ENCODE measurements at places on chromosomes 4 and X.

GRCh38 chrX:46704767-46705386 is 54.0 kb downstream of the SLC9A7 start:
- no peak for DNase-seq

- no peak for DNase-seq
These were observed 770 bp upstream of the TIGD2 start for GRCh38 chr4:89110541-89110985.

DNA sequence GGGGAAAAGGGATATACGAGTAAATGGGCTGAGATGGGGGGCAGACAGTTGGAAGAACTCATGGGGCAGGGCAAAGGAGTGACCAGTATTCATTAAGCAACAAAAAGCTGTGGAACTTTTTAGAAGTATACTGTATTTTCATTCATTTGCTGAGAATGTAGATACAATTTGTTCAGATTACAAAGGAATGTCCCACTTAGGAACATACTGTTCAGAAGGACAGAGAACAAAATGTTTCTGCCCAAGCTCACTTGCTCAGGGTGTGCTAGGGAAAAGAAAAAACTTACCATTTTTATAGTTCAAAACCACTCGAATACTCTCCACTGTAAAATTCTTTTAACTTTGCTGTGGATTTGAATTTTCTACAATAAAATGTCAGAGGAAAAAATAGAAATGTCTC is 135.2 kb upstream of the AFF2 start:
- DNase-seq = no peak

DNA sequence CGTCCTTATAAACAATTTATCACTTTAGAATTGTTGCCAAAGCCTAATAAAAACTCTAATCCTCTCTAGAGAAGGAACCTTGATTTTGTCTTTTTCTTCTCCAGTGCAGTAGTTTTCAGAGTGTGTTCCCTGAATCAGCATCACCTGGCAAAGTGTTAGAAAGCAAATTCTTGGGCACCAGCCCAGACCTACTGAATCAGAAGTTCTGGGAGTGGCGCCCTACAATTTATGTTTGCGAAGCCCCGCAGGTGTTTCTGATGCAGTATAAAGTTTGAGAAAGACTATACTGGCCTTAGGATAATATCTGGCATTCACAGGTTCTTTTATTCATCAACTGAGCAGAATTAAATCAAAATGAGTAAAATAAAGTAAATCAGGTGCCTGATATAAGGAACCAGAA is 645.8 kb upstream of the ATOH1 start:
- DNase-seq = no peak

- DNase-seq = no peak
These were observed 518.6 kb downstream of the RPA4 start for GRCh38 chrX:97402333-97402732.

DNA sequence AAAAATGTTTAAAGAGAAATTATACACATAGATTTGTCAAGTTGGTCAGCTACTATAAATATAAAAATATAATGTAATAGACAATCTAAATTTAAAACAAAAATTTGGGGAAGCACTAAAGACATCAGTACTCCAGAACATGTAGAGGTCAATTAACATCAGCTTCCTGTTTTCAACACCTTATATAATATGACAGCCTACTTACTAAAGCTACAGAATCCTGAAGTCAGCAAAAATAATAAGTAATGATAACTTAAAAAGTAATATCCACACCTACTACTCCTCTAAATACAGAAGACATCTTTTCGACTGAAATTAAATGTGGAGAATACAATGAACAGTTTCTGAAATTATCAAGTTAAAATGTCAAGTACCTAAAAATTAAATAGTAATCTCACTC is 118.6 kb downstream of the LRBA start:
- DNase-seq = no peak

GRCh38 chr4:13537011-13537831 is 7.1 kb downstream of the NKX3-2 start:
- DNase-seq = no peak

DNA sequence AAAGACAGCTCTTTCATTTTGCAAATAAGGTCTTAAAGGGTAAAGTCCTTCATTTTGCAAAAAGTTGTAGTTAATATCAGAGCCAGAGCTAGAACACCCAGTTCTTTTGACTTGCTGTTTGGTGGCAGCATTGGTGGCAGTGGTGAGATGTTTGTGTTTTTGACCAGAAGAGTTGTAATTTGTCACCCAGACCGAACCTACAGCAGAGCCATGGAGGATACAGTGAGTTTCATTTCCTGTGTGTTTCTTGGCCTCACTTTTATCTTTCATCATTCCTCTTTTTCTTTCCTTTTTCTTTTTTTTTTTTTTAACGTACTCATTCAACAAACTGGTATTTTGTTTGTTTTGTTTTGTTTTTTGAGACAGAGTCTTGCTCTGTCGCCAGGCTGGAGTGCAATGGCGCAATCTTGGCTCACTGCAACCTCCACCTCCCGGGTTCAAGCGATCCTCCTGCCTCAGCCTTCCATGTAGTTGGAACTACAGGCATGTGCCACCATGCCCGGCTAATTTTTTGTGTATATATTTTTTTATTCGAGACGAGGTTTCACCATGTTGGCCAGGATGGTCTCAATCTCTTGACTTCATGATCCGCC is 116.4 kb downstream of the AFF1 start:
- no peak for DNase-seq

DNA sequence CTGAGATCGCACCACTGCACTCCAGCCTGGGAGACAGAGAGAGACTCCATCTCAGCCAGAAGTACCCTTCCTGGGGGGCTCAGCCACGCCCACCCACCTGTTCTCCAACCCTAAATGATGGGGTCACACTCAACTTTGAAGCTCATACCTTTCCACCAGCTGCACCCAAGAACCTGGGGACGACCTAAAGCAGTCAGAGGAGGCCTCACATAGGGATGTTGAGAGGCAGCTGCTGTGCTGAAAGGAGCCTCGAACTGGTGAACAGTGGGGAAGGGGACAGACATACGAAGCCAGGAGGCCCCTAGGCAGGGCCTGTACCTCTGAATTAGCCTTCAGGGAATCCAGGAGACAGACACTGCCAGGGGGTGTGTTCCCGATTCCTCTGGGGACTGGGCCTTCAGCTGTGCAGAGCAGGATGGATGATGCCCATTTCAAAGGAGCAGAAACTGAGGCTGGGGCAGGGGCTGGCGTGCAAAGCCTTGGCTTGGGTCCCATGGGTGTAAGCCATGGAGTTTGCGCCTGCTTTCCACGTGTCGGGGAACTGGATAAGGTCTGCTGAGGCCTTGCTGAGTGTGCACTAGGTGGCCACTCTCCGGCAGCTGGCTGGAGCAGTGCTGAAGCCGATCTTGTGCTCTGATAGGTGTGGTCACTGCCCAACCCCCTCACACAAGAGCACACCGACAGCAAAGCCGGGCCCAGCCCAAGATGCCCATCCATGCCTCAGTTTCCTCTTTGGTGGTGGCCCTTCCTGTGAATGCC is 130.8 kb downstream of the CPZ start:
- DNase-seq = no peak

DNA sequence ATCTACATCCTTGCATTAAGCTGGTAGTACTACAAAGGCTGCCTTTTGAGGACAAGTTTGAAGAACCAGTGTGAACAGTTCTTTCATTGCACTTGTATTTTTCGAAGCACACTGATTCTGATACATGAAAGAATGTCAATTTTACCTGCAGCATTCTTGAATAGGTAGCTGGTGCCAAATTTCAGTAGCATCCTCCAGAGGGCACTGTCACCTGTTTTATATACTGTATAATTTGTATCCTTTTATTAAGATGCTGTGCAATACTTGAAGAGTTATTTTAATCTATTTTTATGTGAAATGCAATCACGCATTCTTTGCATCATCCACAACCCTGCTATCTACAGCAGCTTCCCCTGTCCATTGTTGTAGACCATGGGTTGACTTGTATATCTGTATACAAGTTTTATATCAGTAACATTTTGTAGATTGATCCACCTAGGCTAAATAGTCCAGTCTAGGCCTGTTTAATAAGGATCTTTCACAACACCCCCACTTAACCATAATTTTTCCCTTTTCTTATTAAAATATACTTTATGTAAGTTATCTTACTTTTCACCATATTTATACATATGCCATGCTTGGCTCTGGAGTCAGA is 325.7 kb downstream of the PCDH7 start:
- DNase-seq = no peak

GRCh38 chr4:98447648-98448047 is 186.5 kb downstream of the RAP1GDS1 start:
- no peak for DNase-seq

DNA sequence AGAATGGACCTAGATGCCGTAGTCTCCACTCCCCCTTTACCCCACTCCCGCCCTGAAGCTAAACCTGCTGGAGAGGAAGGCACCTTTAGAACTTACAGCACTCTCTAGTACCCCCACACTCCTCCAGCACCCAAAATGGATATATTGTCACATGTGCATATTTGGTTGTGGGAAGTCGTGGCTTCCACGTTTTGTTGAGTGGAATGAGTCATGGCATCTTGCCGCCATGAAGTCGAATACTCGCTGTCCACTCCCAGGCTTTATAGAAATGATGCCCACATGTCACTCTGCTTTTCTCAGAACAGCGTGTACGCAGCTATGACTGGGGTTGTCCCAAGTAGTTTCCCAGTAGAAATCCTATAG is 545 bp downstream of the ABCE1 start:
- DNase-seq = no peak

DNA sequence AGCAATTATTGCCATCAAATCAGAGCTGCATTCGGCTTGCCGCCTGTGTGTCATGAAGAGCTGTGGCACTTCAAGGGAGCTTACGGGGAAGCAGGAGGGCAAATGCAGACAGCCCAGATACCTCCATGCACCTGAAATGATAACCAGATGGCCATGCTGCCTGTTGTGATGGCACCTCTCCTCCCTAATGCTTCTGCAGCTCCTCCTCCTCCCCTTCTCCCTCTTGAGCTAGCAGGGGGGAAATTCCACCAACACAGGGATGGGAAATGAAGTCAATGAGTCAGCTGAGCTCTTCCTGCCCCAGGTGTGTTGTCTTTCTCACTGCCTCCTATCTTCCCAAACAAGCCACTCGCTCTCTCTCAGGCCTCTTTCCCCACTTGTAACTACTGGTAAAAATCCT is 565.0 kb downstream of the BCOR start:
- DNase-seq = no peak

DNA sequence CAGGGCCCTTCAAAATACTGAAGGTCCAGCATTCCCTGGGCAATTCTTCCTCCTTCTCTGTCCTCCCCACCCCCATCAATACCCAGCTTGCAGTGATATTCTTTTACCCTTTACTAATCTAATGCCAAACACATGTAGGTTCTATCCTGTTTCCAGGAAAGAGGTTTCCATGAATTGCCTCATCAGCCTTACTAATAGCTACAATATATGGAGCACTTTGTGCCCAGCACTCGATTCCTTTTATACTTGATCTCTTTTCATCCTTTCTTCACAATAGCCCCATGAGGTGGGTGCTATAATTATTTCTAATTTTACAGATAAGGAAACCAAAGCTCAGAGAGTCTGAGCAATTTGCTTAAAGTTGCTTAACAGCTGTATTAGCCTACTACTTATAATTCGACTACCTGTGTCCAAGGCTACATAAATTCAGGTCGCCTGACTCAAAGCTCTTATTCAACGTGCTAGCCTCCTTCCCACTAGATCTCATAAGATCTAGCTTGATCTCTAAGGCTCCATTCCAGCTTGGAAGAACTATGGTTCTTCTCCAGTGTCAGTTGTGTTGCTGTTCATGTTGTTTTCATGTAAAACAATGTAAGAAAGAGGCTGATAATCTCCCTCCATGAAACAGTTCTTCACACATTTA is 229.6 kb upstream of the PGRMC2 start:
- no peak for DNase-seq

DNA sequence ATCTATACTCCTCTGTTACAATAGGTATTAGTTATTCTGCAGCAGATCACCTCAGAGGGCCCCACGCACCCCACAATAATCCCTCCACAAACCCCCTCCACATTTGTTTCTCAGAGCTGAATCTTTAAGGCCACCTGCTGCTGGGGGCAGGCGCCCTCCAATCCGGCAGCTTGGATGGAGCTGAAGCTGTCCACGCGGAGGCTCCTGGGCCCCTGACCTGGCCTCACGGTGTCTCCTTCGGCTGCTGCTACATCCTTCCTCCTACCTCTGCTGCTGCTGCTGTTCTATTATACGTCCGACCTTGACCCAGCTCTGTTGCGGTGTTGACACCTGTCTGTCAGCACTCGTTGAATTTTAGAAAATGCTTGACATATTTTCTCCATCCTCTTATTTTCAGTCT is 430.2 kb upstream of the ZFP42 start:
- no peak for DNase-seq

DNA sequence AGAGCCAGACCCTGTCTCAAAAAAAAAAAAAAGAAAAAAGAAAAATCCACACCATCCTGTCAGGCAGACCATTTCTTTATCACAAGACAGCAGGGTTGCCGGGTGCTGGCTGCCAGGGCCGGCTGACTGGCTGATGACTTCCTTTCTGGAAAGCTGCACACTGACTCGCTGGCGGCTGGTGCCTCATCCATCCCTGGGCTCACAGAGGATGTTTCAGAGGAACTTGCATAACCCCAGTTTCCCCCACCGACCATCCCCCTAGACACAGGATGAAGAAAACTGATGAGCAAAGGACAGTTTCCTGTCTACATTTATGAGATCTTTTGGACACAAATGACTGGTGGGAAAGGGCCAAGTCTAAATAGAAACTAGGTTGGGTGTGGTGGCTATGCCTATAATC is 14.1 kb downstream of the HPSE start:
- no peak for DNase-seq

GRCh38 chr4:54423066-54423465 is 194.0 kb downstream of the PDGFRA start:
- no peak for DNase-seq

GRCh38 chrX:21996872-21997455 is 35.2 kb upstream of the PHEX start:
- DNase-seq = no peak

- DNase-seq = no peak
These were observed 46.3 kb upstream of the AFAP1 start for GRCh38 chr4:7985891-7986441.

GRCh38 chrX:76427560-76428242 is at the start of gene MAGEE1:
MAGEE1 (plus strand) TSS chrX:76427710; CDS start chrX:76427931, 221 bp downstream.
- peak; percentile 15 for DNase-seq

- DNase-seq = no peak
These were observed 95.8 kb upstream of the EGFL6 start for GRCh38 chrX:13473442-13474163.

DNA sequence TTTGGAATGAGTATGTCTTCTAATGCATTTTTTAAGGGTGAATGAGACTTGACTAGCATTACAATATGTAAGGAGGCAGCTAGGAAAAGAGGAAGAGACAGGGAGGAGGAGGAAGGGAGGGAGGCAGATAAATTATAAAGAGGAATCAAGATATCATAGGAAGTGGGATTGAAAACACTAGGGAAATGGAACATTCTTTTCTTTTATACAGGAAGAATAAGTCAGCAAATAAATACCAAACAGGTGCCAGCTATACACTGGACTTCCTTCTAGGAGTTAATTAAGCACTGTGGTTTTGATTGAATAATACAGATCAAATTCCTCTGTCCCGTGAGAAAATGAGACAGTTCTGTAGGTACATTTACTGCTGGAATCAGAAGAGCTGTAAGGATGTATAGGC is 78.6 kb downstream of the PACRGL start:
- no peak for DNase-seq

Data from GOT3 (cell line).